NCI-H526 (cell line): ENCODE measurements at places on chromosomes 7 and 10.

- no peak for DNase-seq
These were observed 5.0 kb upstream of the CNOT4 start for GRCh38 chr7:135514856-135515255.

- DNase-seq = no peak
These were observed 69.9 kb downstream of the INPP5A start for GRCh38 chr10:132607491-132607890.

- DNase-seq = no peak
These were observed 219.5 kb downstream of the CCDC3 start for GRCh38 chr10:12781976-12782375.

DNA sequence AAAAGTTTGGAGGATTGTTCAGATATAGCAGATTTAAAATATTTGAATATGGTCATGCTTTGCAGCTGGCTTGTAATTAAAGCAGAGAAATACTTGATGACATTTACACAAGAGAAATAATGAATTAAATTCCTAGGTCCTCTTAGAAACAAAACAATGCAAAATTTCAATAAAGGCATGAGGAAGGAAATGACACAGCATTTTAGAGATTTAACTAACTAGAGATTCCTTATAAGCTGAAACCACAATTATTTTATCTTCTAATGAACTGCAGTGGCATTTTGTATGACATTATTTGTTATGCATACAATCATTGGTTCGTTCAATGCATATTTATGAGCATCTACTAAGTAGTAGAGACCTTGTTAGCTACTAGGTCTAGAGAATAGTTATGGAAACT is 490.9 kb downstream of the ZWINT start:
- DNase-seq = no peak

DNA sequence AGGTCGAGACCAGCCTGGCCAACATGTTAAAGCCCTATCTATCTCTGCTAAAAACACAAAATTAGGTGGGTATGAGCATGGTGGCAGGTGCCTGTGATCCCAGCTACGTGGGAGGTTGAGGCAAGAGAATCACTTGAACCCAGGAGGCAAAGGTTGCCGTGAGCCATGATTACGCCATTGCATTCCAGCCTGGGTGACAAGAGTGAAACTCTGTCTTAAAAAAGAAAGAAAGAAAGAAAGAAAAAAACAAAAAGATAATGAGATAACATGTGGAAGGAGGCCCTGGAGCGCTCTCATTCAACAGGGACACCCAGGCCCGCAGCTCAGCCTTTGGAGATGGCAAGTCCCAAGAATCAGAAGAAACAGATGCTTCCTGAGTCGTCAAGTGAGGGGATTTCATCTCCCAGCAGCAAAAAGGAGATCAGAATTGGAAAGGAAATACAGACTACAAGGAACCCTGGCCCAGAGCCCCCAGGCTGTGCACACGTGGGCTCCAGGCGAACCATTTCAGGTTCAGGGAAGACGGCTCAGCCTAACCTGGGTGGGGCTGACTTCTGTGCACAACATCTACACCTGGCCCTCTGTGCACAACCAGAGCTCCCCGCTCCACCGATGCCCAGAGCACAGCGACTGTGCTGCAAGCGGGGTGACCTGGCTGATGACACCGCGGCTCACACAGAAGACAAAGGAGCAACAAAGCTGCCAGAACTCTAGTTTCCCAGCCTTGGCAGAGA is 33.3 kb downstream of the GNA12 start:
- DNase-seq = no peak

DNA sequence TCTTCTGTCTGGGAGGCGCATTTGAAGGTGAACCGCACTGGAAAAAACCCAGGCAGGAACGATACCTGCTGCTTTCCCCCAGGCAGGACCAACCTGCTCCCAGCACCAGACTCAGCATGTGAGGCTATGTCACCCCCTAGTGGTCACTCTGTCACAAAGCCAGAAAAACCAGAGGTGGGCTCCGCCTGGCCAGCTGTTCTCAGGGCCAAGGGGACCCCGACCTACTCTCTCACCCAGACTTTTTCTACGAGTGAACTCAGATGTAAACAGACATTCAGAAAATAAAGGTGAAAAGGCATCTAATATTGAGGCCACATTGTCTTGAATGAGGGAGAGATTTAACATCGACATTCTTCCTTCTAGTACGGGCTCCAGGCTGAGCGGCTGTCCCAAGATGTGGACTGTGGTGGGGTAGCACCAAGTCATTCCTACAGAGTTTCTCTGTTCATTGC is 117.3 kb downstream of the PRKAG2 start:
- peak; percentile 58 for DNase-seq

- no peak for DNase-seq
These were observed 24.9 kb downstream of the ZNF783 start for GRCh38 chr7:149286811-149287400.

DNA sequence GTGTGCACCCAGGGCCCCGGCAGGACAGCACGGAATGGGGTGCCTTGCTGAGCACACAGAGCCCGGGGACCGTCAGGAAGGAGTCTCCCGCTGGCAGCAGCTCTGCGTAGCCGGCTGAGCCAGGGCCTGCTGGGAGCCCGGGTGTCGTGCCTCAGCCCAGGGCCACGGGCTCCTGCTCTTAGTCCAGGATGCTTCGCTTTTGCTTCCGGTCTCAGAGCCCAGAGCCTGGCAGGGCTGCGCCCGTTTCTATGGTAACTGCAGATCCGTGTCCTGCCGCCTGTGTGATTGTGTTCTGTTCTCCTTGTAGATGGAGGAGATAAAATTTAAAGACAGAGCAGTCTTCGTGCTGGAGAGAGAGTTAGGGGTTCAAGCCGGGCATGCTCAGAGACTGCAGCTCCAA is 53.7 kb upstream of the DPYSL4 start:
- DNase-seq = no peak

DNA sequence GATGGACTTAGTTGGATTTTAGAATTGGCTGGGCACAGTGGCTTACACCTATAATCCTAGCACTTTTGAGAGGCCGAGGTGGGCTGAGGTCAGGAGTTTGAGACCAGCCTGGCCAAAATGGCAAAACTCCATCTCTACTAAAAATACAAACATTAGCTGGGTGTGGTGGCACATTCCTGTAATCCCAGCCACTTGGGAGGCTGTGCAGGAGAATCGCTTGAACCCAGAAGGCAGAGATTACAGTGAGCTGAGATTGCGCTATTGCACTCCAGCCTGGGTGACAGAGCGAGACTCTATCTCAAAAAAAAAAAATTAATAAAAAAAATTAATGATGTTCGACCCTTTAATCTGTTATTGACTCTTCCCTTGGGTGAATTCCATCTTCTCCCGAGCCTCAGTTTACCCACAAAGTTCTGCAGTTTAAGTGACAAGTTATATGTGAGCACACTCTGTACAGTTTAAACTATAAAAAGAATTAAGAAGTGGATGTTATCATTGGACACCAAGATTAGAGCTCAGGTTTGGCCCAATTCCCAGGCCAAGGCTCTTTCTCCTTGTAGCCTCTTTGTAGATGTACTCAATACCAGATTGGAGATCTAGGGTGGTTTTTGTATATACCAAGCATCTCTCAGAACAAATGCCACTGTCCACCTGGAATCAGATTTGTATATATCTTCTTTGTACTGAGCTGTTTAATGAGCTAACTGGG is 15.0 kb downstream of the KAT6B start:
- DNase-seq = no peak

GRCh38 chr7:30616318-30616717 is 21.6 kb downstream of the GARS1 start:
- no peak for DNase-seq

- no peak for DNase-seq
These were observed 530.2 kb upstream of the FZD8 start for GRCh38 chr10:36171953-36172940.

DNA sequence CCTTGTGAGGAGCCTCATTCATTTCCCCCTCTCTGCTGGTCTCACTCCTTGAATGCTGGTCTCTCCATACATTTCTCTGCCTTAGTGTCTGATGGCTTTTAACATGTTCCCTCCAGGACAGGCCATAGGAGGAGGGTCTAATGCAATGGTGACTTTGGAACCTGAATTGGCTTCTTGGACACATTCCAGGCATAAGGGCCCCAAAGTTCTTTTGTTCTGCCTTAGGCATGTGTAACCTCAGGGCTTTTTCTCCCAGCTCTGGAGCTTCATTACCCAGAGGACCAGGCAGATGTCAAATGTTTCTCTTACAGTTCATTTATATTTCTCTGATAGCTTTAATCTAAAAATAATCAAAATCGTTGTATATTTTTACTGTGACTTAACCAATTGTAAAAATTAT is 162.6 kb downstream of the SDK1 start:
- DNase-seq = no peak

- no peak for DNase-seq
These were observed 5.3 kb downstream of the ZNF273 start for GRCh38 chr7:64908358-64908757.

GRCh38 chr7:151062111-151062398 is 2.7 kb downstream of the SLC4A2 start:
- no peak for DNase-seq

DNA sequence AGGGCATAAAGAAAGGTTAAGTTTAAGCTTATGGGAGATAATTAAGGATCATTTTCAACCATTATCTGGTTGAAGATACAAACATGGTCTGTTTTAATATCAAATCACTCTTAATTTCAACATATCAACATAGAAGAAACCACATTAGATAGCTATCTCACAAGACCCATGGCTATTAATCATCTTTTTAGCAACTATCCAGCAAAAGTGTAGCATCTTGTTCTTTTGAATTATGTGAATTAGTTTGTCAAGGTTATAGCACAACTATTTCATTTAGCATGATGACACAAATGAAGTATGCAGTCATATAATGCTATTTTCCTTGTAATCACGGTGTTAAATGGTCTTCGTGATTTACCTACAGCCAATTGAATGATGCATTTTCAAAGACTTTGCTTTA is 58.9 kb upstream of the PPP1R9A start:
- DNase-seq = no peak
